ENCODE measurements at places on chromosomes 3 and 15. TPM values are rescaled to one million over a fixed set of nuclear protein-coding genes. Genes with fewer than 3 reads are reported as not detected.

The ZFYVE19 gene
- total RNA-seq: 39.1 TPM

- no peak for DNase-seq
Observed at GRCh38 chr3:60855250-60855649, 396.0 kb downstream of the FHIT start.

DNA sequence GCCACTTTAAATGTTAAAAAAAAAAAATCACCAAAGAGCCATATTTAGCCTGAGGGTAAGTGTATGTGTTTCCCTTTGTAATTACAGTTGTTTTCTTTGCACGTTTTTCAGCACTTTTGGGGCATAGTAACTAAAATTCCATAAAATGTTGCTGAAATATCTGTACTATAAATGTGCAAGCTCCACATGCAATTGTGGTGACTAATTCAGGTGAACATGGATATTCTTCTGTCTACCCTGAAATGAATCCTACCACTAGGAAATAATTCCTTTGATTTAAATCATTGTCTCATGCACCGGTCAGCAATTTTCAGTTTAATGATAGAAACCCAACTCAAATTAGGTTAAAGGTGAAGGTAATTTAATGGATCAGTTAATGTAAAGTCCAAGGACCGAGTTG lies 13.1 kb upstream of the TFG start:
- DNase-seq: no peak

- DNase-seq: no peak
Observed at GRCh38 chr3:181103605-181104004, 114.1 kb upstream of the DNAJC19 start.

DNA sequence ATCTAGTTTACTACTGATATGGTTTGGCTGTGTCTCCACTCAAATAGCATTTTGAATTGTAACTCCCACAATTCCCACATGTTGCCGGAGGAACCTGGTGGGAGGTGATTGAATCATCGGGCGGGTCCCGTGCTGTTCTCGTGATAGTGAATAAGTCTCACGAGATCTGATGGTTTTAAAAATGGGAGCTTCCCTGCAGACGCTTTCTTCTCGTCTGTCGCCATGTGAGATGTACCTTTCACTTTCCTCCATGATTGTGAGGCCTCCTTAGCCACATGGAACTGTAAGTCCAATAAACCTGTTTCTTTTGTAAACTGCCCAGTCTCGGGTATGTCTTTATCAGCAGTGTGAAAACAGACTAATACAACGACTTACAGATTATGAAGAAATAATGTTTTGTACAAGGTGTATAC lies 35.6 kb upstream of the PYDC2 start:
- no peak for DNase-seq
